ENCODE measurements at places on chromosomes 12 and 14. TPM values are rescaled to one million over a fixed set of nuclear protein-coding genes. Genes with fewer than 3 reads are reported as not detected.

Gene TCL1B
- total RNA-seq, result not detected

Gene ENO2
- 30.2 TPM for total RNA-seq

Gene NDRG2
- total RNA-seq, result 4.7 TPM

Gene GPR68
- 1.5 TPM for total RNA-seq

Gene TMEM30B
- total RNA-seq, result 85.3 TPM

Gene CCDC196
- not detected for total RNA-seq

Gene TAS2R7
- not detected for total RNA-seq

Gene PTPN6
- total RNA-seq, result 22.5 TPM

Gene RERGL
- not detected for total RNA-seq

Gene RERG
- not detected for total RNA-seq
